ENCODE measurements at places on chromosomes 2 and 18.

- DNase-seq, result no peak
Measured at GRCh38 chr2:7010391-7011054, 93.3 kb downstream of the RNF144A start.

DNA sequence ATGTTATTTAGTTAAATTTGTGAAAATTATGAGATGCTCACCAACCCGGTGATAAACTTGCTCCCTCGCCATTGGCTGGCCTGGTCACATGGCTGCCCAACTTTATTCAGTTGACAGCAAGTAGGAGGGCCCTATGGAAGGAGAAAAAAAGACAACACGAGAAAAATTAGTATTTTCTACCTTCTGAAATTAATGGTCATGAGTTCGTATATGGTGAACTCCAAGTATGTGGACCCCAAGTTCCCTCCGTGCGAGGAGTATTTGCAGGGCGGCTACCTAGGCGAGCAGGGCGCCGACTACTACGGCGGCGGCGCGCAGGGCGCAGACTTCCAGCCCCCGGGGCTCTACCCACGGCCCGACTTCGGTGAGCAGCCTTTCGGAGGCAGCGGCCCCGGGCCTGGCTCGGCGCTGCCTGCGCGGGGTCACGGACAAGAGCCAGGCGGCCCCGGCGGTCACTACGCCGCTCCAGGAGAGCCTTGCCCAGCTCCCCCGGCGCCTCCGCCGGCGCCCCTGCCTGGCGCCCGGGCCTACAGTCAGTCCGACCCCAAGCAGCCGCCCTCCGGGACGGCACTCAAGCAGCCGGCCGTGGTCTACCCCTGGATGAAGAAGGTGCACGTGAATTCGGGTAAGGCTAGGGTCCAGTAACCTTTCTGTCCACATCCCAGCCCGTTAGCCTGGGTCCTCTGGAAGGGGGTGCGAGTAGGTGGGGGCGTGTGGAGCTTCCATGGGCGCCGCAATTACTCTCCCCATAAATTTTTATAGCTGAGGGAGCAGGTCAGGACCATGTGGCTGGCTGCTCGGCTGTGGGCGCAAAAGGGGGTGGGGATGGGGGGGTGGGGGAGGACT is at the start of gene HOXD4:
Gene HOXD4 (plus strand): TSS at position 109 of the 846 bp plus-strand sequence. CDS start 84 bp downstream, at position 193.
- no peak for DNase-seq

DNA sequence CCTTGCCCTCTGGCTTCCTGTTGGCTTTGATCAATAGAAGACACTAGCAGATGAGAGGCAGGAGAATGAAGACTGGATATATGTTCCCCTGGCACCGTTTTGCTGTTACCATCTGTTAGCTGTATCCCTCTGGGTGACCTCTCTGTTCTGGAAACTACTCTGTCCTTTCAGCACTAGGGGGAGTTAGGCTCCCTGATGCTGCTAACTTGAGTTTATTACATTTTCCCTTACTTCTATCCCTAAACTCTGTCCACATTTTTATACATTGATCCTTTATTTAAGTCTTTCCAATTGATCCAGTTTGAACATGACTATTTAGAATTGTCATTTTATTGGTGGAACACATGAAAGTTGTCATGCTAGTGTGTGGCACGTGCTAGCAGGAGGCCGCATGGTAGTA is 1014.3 kb upstream of the CDH2 start:
- no peak for DNase-seq

- DNase-seq, result no peak
Measured at GRCh38 chr18:63271881-63272299, 47.7 kb downstream of the BCL2 start.

GRCh38 chr2:16386031-16386430 is 279.6 kb downstream of the CYRIA start:
- DNase-seq, result no peak

DNA sequence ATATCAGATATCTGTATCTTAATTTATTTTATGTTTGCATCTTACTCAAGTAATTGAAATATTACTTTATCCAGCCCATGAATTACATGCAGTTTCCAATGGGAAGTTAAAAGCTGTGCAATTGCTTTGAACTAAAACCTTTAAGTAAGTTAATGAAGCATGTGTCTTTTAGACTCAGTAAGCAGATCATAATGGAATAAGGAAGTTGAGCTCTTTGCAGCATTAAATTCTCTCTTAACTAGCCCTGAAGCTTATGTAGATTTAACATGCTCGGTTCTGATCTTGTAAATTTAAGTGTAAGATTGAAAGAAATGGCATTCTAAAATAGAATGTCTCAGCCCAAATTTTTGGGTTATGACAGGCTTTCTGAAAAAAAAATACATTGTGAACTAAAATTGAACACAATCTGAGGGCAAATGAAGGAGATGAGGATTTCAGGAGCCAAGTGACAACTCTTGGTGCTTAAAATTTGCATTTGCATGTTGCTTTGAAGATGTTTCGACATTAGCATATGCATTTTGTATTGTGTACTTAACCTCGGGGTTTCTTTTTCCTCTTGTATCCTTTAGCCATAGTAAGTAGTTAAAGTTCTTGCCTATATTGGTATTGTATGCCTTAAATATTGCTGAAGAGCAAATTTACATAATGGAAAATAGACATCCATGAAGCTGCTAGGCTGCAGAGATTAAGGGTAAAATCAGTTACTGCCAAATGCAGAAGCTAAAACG is 297.8 kb upstream of the KCNJ3 start:
- DNase-seq, result no peak

- DNase-seq, result no peak
Measured at GRCh38 chr2:202009019-202009481, 24.6 kb upstream of the FZD7 start.

- DNase-seq, result no peak
Measured at GRCh38 chr18:55982992-55983391, 395.0 kb upstream of the TCF4 start.

GRCh38 chr2:100615471-100615870 is 52.7 kb downstream of the PDCL3 start:
- no peak for DNase-seq

GRCh38 chr2:235749771-235750160 is 255.9 kb downstream of the AGAP1 start:
- no peak for DNase-seq

GRCh38 chr2:5123582-5124196 is 568.5 kb upstream of the SOX11 start:
- DNase-seq, result no peak

- no peak for DNase-seq
Measured at GRCh38 chr18:75779450-75779849, 351.9 kb upstream of the SMIM21 start.

Measured in stimulated activated CD4-positive, alpha-beta T cell treated with anti-CD3 and anti-CD28 coated beads, Interleukin-2, amount 100 ng/mL, for 4 hours (primary cell).